ENCODE measurements at places on chromosomes 4 and X.

DNA sequence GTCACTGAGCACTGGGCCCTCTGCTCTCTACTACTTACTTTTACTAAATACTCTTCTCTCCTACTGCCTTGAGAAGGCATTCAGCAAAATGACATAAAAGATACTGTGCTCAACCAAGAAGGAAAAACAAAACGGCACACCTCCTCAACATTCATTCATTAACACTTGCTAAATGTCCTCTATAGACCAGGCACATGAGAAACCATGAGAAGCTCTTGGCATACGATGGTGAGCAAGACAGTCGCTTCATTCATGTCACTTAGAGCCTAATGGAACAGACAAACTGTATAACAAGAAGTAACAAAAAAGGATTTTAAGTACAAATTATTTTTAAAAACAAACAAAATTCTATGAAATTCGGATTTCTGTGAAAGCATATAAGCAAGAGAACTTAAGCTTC lies 38.7 kb downstream of the COL25A1 start:
- DNase-seq = no peak

DNA sequence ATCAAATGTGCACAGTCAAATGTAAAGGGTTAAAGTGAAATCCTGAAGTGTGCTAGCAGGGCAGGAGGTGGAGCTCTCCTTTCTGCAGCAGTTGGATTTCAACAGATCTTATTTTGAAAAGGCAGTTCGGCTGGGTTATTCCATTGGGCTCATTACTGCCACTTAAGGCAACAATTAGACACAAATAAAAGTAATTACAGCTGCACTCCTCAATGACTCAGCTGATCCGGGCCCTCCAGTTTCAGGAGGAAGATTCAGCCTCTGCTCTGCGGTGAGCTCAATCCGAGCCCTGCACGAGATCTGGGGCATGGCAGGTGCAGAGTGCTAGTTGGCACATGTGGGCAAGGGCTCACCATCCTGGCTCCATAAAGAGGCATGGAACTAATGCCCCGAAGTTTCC lies 85.4 kb downstream of the PHKA2 start:
- DNase-seq = no peak

DNA sequence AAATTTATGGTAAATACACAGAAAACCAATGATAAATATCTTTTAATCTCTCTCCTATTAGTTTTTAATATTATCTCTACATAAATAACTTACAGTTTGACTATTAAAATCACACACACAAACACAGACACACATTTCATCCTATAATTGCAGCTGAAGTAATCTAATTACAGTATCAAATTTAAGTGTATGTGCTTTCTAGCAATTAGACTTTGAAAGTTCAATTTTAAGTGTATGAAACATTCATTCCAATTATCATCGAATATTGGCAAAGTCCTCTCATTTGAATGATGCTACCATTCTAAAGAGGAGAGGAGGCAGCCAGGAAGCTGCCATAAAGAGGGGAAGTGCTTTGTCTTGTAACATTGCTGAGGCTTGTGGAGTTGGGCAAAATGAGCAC lies 221.2 kb upstream of the PABPC4L start:
- DNase-seq = no peak

DNA sequence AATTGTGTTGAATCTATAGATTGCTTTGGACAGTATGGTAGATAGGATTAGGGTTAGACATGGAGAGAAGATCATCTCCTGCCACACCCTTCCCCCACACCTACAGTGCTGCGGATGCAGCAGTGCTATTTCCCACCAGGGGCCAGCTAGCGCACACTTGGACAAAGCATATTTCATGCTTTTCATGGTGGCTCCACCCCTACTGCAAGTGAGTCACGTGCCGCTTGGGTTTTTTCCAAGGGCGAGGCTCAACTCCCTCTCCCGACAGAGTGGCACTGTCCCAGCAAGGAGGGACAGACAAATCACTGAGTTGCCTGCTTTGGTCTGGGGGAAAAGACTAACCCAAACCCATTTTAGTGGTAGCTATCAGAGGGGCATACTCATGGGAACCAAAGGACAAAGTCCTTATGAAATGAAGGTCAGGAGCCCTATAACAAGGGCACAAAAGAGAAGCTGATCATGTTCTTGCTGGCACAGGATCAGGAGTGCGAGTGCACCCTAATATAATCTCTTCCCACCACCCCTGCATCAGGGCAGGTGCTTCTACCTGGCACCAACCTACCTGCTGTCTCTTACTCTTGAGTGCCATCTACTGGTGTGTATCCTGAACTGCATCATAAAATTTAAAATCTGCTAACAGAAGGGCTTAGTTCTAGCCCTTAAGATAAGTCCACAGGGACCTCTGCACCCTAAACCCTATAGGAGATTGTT lies 55.1 kb upstream of the PGAM4 start:
- no peak for DNase-seq

DNA sequence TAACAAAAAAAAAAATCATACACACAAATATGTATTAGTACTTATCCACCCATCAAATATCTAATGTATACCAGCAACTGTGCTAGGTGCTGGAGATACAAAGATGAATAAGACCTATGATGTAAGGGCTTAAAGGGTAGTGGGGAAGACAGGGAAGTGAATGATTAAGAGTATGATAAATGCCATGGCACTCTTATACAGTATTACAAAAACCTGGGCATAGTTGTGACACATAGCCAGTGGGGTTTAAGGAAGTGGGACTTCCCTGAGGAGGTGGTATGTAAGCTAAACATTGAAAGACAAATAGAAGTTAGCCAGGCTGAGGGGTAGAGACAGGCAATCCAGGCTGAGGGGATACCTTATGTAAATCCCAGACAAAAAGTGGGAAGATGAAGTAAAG lies 23.5 kb downstream of the CHM start:
- DNase-seq = no peak

GRCh38 chr4:73945674-73946449 lies 36.0 kb downstream of the PF4 start:
- no peak for DNase-seq

All from anterior cingulate cortex (tissue), 58 donors.